ENCODE measurements at places on chromosomes 11 and 22.
A peak's percentile ranks its signal among the peaks of the same experiment; 100 is the strongest.

GRCh38 chr11:65279741-65280440, 18.1 kb downstream of the POLA2 start:
- no peak for DNase-seq

DNA sequence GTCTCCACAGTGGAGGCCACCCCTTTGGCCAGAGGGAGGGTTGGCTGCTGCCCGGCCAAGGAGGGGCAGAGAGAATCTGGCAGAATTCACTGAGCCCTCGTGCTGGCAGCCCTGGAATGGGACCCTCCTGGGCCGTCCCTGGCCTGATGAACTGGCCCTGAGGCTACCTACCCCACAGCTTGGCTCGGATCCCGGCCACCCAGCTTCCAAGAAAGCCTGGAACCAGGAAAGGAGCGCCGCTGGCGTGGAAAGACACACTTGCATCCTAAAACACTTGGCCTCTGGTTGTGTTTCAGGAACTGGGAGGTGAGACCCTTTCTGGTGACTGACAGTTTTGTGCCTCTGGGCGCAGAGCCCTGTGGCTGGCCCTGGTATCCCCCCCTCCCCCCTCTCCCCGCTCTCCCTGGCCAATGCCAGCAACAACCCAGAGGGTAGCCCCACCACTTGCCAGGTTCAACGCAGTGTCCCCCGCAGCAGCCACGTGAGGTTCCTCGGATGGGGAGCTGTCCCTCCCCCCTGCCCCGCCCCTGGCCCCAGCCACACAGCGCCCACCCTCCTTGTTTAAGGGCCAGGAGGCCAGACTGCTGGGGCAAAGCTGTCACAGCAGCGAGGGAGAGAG, 693 bp downstream of the NFAM1 start:
- DNase-seq = no peak

GRCh38 chr11:121841487-121842191, 274.4 kb downstream of the BLID start:
- no peak for DNase-seq

GRCh38 chr11:67418476-67419281, 3.2 kb downstream of the CARNS1 start:
- DNase-seq = peak; percentile 76
